ENCODE measurements at places on chromosomes 16 and 17. TPM values are rescaled to one million over a fixed set of nuclear protein-coding genes. Genes with fewer than 3 reads are reported as not detected.

DNA sequence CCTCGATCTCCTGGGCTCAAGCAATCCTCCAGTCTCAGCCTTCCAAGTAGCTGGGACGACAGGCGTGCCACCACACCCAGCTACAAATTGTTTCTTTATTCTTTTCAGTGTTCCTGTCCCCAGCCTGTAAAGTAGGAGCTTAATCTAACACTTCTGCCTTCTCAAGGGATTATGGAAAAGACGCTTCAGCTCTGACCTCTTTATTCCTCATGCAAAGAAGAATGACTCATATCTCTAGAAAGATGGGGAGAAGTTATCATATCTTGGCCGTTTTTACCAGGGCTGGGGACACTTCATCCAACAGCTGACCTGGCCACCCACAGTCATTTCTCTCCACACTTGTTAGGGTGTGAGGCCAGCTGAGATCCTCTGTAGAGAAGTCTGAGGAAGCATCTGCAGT, 172.6 kb downstream of the HAPSTR1 start:
- DNase-seq: no peak

HSPB9 gene
- not detected for total RNA-seq

DNA sequence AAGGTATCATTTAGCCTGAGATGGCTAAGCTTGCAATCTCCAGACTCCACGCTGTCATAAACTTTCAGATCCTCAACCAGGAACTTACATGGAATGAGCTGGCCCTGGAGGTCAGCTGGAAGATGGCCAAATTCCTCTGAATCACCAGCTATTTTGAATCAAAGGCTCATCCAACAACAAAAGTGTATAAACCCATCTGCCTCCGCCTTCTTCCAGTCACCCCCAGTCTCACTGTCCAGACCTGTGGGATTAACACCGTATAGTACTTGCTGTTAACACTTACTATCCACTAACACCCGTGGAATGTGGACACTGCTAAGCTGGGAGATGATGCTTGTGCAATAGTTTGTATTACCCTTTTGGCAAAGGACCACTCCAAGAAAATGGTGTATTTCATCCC, 1.9 kb upstream of the LCMT1 start:
- no peak for DNase-seq

- DNase-seq: no peak
These were observed 60.9 kb downstream of the CPPED1 start for GRCh38 chr16:12742741-12743140.

DNA sequence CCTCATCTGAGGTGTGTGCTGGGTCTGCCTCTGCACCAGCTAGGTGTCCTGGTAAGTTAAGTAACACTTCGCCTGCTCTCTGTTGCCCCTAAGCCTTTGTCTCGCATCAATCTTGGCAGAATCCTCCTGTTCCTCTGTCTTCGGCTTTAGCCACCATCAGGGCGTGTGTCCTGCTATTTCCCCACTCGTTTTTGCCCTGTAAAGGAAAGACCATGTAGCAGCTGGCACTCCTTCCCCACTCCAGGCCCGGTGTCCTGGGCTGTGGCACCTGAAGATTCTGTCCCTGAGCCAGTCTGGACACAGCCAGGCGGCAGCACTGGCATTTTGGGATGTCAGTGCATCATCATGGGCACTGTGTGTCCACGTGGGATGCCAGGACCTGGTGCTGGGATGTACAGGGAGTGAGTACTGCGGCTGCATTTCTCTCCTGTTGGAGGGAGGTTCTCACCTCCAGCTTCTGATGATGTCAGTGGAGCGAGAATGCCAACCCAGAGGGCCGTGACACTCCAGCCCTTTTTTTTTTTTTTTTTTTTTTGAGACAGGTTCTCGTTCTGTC, 26.2 kb upstream of the FOXK2 start:
- no peak for DNase-seq
